ENCODE measurements at places on chromosomes 12 and 14.
A peak's percentile ranks its signal among the peaks of the same experiment; 100 is the strongest.

DNA sequence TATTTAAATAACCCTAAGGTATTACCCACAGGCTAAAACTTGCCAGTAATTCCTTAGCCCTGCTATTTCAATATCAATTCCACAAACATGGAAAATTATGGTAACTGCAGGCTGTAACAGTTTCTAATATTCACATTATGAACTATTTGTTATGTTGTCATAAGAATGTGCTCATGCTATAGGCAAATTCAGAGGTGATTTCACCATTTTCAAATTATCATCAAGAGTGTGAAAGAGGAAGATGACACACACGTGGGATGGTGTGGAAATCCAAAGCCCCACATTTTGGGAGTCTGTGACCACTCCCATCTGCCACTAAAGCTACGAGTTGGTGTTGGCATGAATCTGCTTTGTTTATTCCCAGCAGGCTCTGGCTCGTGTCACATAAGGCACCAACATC is 5.9 kb upstream of the MYO1A start:
- DNase-seq, result no peak

- peak; percentile 73 for DNase-seq
Observed at GRCh38 chr14:74804219-74804825, 41.2 kb downstream of the YLPM1 start.

GRCh38 chr12:5624486-5625272 is 192.8 kb downstream of the NTF3 start:
- no peak for DNase-seq

- DNase-seq, result no peak
Observed at GRCh38 chr12:93336291-93336741, 41.4 kb upstream of the NUDT4 start.

- DNase-seq, result no peak
Observed at GRCh38 chr14:50335389-50335788, 23.3 kb downstream of the DMAC2L start.

GRCh38 chr12:19273482-19274330 is 144.2 kb downstream of the PLEKHA5 start:
- peak; percentile 95 for DNase-seq

GRCh38 chr12:42450248-42450647 is 124.3 kb downstream of the PPHLN1 start:
- DNase-seq, result no peak

Measured in SW 1271 (cell line).